Right renal cortex interstitium (tissue), 3 donors: ENCODE measurements at places on chromosomes 12 and 14. TPM values are rescaled to one million over a fixed set of nuclear protein-coding genes. Genes with fewer than 3 reads are reported as not detected.

- no peak for DNase-seq
These were observed 12.6 kb upstream of the PUS1 start for GRCh38 chr12:131916306-131917138.

DNA sequence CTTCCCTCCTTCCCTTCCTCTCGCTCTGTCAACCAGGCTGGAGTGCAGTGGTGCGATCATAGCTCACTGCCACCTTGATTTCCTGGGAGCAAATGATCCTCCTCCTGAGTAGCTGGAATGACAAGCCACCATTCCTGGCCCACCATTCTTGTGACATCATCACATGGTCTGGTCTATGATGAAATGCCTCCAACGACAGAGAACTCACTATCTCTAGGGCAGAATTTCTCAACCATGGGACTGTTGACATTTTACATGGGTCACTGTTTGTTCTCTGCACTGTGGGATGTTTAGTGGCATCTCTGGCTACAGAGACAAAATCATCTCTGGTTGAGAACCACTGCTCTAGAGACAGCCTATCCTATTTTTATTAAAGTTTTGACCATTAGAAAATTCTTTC is 9.7 kb downstream of the VRK1 start:
- DNase-seq = no peak

The MAP1LC3B2 gene
- 4.7 TPM for polyA plus RNA-seq

The CNOT2 gene
- 148 TPM for polyA plus RNA-seq

The SMIM10L1 gene
- polyA plus RNA-seq = 19.1 TPM

GRCh38 chr12:115947696-115948062 is 329.8 kb downstream of the MED13L start:
- no peak for DNase-seq
